Pericardium fibroblast (primary cell): ENCODE measurements at places on chromosomes 16 and 17. TPM values are rescaled to one million over a fixed set of nuclear protein-coding genes. Genes with fewer than 3 reads are reported as not detected.

The TP53TG3B gene
- total RNA-seq, result not detected in 2 replicates

The KRTAP2-2 gene
- total RNA-seq, result not detected in 2 replicates

The CD300H gene
- not detected in 2 replicates for total RNA-seq

The CCL7 gene
- total RNA-seq, result not detected in 2 replicates

The EPN3 gene
- total RNA-seq, result 0.23 and 0.51 TPM in 2 replicates

The TBC1D3L gene
- total RNA-seq, result 0.68 and 2.8 TPM in 2 replicates

The NUBP2 gene
- 87.6 and 105 TPM in 2 replicates for total RNA-seq

The EFCAB5 gene
- total RNA-seq, result 0.12 TPM in 1 of 2 replicates, not detected in the other

The ZFHX3 gene
- 4.0 and 5.4 TPM in 2 replicates for total RNA-seq

The GUCY2D gene
- 0.12 TPM in 1 of 2 replicates, not detected in the other for total RNA-seq
